ENCODE measurements at places on chromosomes 16 and 17.

DNA sequence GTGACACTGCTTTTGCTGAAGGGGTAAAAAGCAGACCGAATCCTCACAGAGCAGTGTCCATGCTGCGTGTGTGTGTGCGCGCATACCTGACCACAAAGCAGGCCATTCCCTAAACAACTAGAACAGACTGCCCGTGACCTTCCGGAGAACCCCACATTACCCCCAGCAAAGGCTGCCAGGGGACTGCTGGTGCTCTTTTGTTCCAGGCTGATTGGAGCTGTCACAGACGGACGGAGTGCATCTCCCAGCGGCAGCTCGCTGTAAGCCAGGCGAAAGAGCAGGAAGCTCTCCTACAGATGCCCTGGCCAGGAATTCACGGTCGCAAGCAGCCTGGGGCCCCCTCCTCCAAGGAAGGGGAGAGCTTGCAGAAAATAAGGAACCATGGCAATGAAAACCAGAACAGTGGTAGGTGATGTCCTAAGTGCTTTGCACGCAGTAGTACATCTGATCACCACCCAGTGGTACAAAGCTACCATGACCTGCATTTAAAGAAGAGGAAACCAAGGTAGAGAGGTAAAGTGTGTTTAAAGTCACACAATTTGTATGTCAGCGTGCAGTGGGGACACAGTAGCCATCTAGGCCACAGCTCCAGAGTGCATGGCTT lies 153.4 kb upstream of the DYNLRB2 start:
- DNase-seq, result no peak

GRCh38 chr16:30741461-30741914 lies 6.7 kb upstream of the PHKG2 start:
- DNase-seq, result no peak

- no peak for DNase-seq
Observed at GRCh38 chr16:80299416-80299815, 241.4 kb upstream of the DYNLRB2 start.

DNA sequence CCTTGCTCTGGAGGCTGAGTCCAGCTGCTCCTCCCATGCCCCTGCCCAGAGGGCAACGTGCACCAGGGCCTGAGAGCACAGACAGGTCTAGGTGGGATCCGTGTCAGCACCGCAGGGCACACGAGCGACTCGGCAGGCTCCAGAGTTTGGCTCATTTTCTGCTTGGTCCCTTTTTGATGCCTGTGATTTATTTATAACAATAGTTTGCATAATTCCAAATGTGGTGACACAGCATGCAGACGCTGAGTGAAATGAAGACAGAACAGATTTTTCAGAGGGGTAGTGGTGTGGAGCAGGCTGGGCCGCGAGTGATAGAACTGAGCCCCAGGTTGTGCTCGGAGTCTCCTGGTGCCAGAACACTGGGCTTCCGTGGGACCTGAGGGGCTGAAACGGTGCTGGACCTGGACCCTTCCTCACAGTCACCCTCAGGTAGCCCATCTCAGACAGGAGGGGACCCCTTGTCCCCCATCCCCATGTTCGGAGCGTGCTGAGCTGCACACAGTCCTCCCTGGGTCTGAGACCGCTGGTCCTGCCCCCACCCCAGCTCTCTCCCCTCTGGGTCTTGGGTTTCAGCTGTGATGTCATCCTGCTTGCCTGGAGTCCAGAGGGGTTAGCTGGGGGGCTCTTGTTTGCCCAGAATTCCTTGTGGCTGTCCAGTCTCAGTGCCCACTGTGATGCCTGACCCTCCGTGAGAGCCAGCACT lies 95.9 kb downstream of the METRNL start:
- no peak for DNase-seq

All from activated effector memory CD4-positive, alpha-beta T cell treated with Interleukin-2 at 50 U/mL for 16 hours (primary cell).